ENCODE measurements at places on chromosomes 12 and 14.

DNA sequence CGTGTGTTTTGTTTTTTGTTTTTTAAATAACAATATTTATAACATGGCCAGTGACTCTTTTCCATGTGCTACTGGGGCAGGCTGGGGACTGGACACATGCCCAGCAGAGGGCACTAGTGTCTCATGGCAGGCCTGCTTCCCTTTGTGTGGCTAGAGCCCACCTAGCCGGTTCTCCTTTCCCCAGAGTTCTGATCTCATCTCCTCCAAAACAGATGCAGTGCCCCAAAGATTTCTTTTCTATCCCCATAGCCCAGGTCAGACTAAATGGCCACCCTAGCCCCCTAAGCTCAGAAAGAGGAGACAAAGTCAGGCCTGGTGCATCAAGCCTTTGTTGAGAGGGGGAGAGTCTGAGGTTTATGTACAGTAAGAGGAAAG, 21.2 kb downstream of the PRPF40B start:
- DNase-seq, result peak; percentile 73

GRCh38 chr12:31023271-31023724, 50.4 kb upstream of the DDX11 start:
- no peak for DNase-seq

DNA sequence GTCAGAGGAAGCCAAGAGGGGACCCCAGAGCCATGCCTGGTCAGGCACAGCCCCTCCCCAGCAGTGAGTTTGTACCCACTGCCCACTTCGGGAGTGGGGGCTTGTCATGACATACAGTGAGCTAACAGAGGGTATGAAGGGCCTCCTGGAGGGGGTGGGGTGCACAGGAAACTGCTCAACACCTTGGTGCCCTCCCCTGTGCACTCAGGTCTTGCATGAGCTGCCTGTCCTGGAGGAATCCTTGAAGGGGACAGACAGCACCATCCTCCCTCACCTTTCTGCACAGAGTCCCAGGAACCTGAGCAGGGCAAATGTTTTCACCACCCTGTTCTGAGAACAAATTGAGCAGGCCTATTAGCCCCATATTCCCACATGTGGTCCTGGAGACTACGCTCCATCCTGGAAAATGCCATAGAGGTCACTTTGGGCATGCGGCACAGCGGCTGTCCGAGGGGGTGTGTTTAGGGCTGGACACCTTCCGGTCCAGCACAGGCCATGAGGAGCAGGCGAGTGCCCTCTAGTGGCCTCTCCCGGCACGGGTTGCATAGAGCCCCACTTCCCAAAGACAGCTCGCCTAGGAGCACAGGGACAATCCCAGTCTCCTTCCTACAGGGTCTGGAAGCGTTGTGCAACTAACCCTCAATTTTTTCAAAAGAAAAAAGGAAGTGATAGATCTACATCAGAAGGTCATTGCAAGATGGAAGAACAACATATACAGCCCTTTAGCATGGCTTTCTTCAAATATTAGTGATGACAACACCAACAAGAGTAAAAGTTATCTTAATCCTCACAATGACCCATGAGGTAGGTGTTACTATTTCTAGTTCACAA, 31.9 kb upstream of the ZFP36L1 start:
- DNase-seq, result no peak

DNA sequence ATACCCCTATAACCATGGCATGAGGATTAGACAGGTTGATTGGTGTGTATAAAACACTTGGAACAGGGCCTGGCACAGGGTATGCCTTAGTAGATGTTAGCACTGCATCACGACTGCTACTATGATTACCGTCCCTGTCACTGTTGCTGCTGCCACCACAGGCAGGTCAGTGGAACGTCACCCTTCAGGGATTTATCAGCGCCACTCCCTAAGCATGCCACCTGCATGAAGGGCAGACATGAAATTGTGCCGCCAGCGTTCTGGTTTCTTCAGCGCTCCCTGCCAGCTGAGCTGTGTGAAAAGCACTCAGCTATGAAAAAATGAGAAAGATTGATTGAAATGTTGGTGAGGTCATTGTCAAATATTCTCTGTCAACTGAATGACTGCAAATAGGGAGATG, 477.0 kb downstream of the DPF3 start:
- no peak for DNase-seq

- DNase-seq, result no peak
These were observed 198.4 kb downstream of the NELL2 start for GRCh38 chr12:44677724-44678123.

DNA sequence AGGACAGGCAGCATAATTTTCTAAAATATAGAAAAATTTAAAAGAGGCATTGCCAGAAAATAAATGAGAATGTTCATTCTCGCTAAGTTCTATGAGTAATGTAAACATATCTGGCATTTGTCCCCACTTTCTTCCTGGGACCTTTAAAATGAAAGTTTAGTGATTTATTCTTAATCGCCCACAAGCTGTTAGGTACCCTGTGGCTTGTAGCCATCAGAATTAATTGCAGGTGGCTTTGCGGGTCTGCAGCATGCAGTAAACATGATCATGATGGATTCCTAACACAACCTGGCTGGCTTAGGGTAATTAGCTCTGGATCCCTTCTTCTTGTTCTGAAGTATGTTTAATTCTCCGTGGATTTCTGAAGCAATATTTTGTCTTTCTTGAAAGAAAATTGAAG, 103.5 kb upstream of the FRMD6 start:
- DNase-seq, result no peak

DNA sequence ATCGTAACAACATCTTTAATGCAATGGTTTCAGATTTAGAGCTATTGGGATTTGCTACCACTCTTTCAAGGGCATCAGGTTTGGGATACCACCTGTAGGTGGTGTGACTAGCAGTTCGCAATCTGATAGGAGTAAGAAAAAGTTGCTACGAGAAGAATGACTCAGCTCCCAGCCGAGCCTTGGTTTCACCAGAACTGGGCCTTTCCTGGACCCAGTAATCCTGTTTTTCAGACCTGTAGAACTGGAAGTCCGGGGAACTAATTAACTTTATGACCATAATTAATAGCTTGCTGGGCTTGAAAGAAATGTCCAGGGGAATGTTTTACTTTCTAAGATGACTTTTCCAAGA, 770 bp downstream of the ABHD4 start:
- no peak for DNase-seq

DNA sequence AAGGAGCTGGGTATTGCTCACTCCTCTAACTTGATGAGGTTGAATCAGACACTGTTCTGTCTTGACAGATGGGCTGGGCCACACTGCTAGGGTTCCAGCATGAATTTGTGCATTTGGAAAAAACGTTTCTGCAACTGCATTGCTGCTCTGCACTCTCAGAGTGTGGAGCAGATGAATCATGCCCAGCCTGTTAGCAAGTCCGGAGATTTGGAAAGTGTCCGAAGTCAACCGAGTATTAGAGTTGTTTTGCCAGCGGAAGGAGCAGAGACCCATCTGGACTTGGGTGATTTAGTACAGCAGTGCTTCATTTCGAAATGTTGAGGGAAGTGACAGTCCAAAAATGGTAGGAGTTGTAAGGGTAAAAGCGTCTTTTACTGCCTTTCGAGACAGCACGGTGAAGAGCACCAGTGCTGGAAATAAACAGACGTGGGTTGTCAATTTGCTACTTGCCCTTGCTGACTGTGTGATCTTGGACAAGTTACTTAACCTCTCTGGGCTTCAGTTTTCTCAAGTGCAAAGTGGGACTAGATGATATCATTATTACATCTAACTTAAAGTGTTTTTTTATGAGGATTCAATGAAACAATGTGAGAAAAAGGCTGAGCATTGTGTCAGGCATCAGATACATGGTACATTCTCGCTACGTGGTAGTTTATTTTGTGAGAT, 139.5 kb downstream of the CHST11 start:
- DNase-seq, result no peak

- no peak for DNase-seq
These were observed 40.4 kb downstream of the PSEN1 start for GRCh38 chr14:73176685-73177084.

- no peak for DNase-seq
These were observed 26.5 kb downstream of the PLEKHG3 start for GRCh38 chr14:64730681-64731080.

DNA sequence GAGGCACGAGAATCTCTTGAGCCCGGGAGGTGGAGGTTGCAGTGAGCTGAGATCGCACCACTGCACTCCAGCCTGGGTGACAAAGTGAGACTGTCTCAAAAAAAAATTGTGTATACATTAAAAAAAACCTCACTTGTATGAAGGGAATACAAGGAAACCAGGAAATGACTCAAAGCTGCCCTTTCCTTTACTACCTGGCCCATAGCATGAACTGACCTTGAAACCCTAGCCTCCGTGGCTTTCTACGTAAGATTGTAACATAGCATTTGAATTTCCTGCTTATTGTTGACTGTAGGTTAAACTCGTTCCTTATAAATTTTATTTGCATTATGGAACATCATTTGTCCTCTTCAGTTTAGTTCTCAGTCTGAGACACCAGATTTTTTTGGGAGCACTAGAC, 9.1 kb upstream of the DDX47 start:
- no peak for DNase-seq
